ENCODE measurements at places on chromosomes 16 and 17. TPM values are rescaled to one million over a fixed set of nuclear protein-coding genes. Genes with fewer than 3 reads are reported as not detected.

The CCL17 gene
- total RNA-seq: not detected

The ZNRF1 gene
- total RNA-seq: 48.4 TPM

The RGS9 gene
- 2.8 TPM for total RNA-seq

The RCVRN gene
- total RNA-seq: 0.35 TPM

The PTRH2 gene
- 33.7 TPM for total RNA-seq

The PYDC1 gene
- not detected for total RNA-seq

The APOBR gene
- total RNA-seq: not detected

The ZNHIT3 gene
- 53.7 TPM for total RNA-seq

The FNDC8 gene
- not detected for total RNA-seq

The EIF5A gene
- total RNA-seq: 743 TPM

The CDRT15 gene
- not detected for total RNA-seq

The SEZ6L2 gene
- total RNA-seq: 9.3 TPM

The TPSD1 gene
- total RNA-seq: not detected

The CHST5 gene
- 1.5 TPM for total RNA-seq

The POLR3K gene
- total RNA-seq: 35.8 TPM

The DNAH2 gene
- 0.27 TPM for total RNA-seq

The ZG16B gene
- not detected for total RNA-seq

The TNP2 gene
- not detected for total RNA-seq

The RASL10B gene
- total RNA-seq: 31.7 TPM

The WBP2 gene
- total RNA-seq: 49.3 TPM

The ZP2 gene
- not detected for total RNA-seq

The SLFN12 gene
- 17.5 TPM for total RNA-seq

The NKD1 gene
- total RNA-seq: 54.7 TPM

The TRAPPC2L gene
- 95.1 TPM for total RNA-seq

The TNFRSF17 gene
- not detected for total RNA-seq

The WFDC1 gene
- total RNA-seq: 0.14 TPM

The TAT gene
- not detected for total RNA-seq

The MAF gene
- 4.1 TPM for total RNA-seq

The HID1 gene
- 11.8 TPM for total RNA-seq

The ELMO3 gene
- total RNA-seq: 4.5 TPM

The GDPD1 gene
- 13.4 TPM for total RNA-seq

The LAT gene
- 6.2 TPM for total RNA-seq

The CBFA2T3 gene
- total RNA-seq: 4.6 TPM

The C16orf86 gene
- 1.7 TPM for total RNA-seq

The CSH1 gene
- total RNA-seq: not detected

The ASPSCR1 gene
- total RNA-seq: 50.0 TPM

The CCL8 gene
- total RNA-seq: not detected

The ZDHHC1 gene
- 10.2 TPM for total RNA-seq

The CRYBA1 gene
- 2.4 TPM for total RNA-seq

The FGF11 gene
- total RNA-seq: 6.0 TPM

The ADAM11 gene
- total RNA-seq: 6.0 TPM

The CCL22 gene
- total RNA-seq: not detected

The MT1A gene
- total RNA-seq: not detected

The RNF43 gene
- total RNA-seq: 2.0 TPM

The ALOX15 gene
- 0.41 TPM for total RNA-seq

The KRTAP4-6 gene
- not detected for total RNA-seq

The AARS1 gene
- total RNA-seq: 128 TPM

Measured in neural crest cell (in vitro differentiated cells).